Activated naive CD8-positive, alpha-beta T cell treated with anti-CD3 and anti-CD28 coated beads, Interleukin-2, amount 10 ng/mL, durations not matched to agents 7 days and 5 days (primary cell): ENCODE measurements at places on chromosomes 6 and 20. TPM values are rescaled to one million over a fixed set of nuclear protein-coding genes. Genes with fewer than 3 reads are reported as not detected.

- H3K36me3 ChIP-seq, result no peaks in the 10 kb centered on the region
- peaks cover 2% of the 10 kb centered on the region for H3K4me1 ChIP-seq
- H3K27me3 ChIP-seq, result peaks cover 10% of the 10 kb centered on the region
- H3K4me3 ChIP-seq, result no peak overlapping the region
- no peak overlapping the region for H3K27ac ChIP-seq
Observed at GRCh38 chr20:48002517-48002970, 217.3 kb upstream of the SULF2 start.

DNA sequence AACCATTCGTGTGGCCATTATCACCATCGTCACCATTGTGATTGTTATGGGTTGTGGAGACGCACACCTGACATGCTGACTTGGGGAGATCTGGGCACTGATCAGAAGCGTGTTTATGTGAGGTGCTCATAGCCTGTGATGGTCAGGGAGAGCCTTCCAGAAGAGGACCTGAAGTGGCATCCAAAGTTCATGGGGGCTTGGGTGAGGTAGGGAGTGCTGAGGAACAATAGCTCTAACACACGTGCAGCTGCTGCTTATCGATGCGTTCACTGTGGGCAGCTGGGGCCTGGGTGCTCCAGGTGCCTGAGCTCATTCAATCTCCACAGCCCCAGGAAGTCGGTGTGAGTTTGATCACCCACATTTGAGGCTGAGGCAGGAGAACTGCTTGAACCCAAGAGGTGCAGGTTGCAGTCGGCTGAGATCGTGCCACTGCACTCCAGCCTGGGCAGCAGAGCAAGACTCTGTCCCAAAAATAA, 227.3 kb downstream of the PREX1 start:
- no peak overlapping the region for H3K4me3 ChIP-seq
- no peaks in the 10 kb centered on the region for H3K27me3 ChIP-seq

GRCh38 chr6:91824331-91824730, 1237.5 kb upstream of the MAP3K7 start:
- no peaks in the 10 kb centered on the region for H3K4me1 ChIP-seq
- no peaks in the 10 kb centered on the region for H3K27me3 ChIP-seq
- H3K27ac ChIP-seq, result no peak overlapping the region
- DNase-seq, result no peak
- no peaks in the 10 kb centered on the region for H3K36me3 ChIP-seq
- no peak overlapping the region for H3K4me3 ChIP-seq

GRCh38 chr6:16430391-16431089, 192.2 kb downstream of the GMPR start:
- DNase-seq, result no peak
- H3K27me3 ChIP-seq, result no peaks in the 10 kb centered on the region

- no peak overlapping the region for H3K27ac ChIP-seq
- no peaks in the 10 kb centered on the region for H3K36me3 ChIP-seq
- H3K27me3 ChIP-seq, result peaks cover 6% of the 10 kb centered on the region
- H3K4me1 ChIP-seq, result no peaks in the 10 kb centered on the region
- DNase-seq, result no peak
Observed at GRCh38 chr20:63377951-63378381, 16.8 kb upstream of the CHRNA4 start.

GRCh38 chr6:160420969-160421556, 72.9 kb downstream of the SLC22A3 start:
- peaks cover under 1% of the 10 kb centered on the region for H3K4me1 ChIP-seq
- peaks cover 29% of the 10 kb centered on the region for H3K27me3 ChIP-seq
- no peaks in the 10 kb centered on the region for H3K36me3 ChIP-seq
- no peak overlapping the region for H3K4me3 ChIP-seq

The MCCD1 gene
- total RNA-seq, result not detected

GRCh38 chr20:47330071-47330470, 26.4 kb downstream of the ZMYND8 start:
- H3K27ac ChIP-seq, result no peak overlapping the region
- H3K27me3 ChIP-seq, result no peaks in the 10 kb centered on the region
- peaks cover 38% of the 10 kb centered on the region for H3K36me3 ChIP-seq
- peaks cover 32% of the 10 kb centered on the region for H3K4me1 ChIP-seq

DNA sequence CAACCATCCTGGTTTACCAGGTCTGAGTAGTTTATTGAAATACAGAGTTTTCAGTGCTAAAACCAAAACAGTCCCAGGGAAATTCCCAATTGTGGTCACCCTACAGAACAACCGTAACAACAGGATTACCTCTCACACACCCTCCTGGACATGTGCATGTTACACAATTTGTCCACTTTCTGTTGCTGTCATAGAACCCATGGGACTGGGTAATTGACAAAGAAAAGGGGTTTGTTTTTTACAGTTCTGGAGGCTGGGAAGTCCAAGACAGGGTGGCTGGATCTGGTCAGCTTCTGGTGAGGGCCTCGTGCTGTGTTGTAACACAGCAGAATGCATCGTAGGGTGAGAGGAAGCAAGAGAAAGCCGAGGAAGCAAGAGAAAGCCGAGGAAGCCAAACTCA, 9.1 kb upstream of the ADA start:
- no peak overlapping the region for H3K4me3 ChIP-seq
- DNase-seq, result no peak
- no peak overlapping the region for H3K27ac ChIP-seq
- no peaks in the 10 kb centered on the region for H3K27me3 ChIP-seq
- H3K36me3 ChIP-seq, result peaks cover 55% of the 10 kb centered on the region

- H3K4me1 ChIP-seq, result peaks cover 45% of the 10 kb centered on the region
- H3K27me3 ChIP-seq, result no peaks in the 10 kb centered on the region
- DNase-seq, result no peak
- peak overlapping the region; percentile 65 for H3K4me3 ChIP-seq
- peak overlapping the region; percentile 88 for H3K27ac ChIP-seq
Observed at GRCh38 chr6:16421462-16421960, 183.1 kb downstream of the GMPR start.

The DHX16 gene
- 42.9 TPM for total RNA-seq

DNA sequence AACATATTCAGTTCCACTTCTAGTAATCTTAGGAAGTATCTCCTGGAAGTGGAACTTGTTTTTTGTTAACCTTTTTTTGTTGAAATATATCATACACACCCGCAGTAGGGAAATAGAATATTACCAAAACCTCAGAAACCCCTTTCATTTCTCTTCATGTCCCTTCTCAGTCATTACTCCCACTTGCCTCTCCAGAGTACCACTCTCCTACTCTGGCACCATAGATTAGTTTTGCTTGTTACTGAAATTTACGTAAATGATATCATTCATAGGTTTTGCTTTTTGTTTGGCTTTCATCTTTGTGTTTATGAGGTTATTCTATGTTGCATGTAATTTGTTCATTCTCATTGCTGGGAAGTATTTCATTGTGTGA, 52.8 kb downstream of the ZFAND3 start:
- H3K27ac ChIP-seq, result no peak overlapping the region

DNA sequence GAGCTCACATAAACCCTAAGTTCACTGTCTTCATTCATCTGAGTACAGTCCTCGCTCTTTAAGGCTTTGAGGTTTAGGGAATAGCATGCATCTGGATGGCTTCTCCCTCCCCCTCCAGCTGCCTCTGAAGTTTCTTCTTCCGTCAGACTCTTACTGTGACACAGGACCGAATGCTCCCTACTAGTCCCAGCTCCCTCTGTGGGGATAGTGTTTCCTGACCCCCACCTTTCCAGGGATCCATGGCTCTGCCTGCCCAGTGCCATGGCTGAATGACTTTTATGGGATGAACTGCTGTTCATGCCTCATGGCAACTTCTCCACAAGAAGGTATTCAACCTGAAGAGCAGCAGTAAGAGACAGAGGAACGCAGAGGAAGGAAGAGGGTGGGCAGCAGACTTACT, 79.8 kb upstream of the EMILIN3 start:
- no peak overlapping the region for H3K27ac ChIP-seq
- no peaks in the 10 kb centered on the region for H3K27me3 ChIP-seq
- DNase-seq, result no peak
- peaks cover 11% of the 10 kb centered on the region for H3K4me1 ChIP-seq

GRCh38 chr6:169722362-169723199, 1.7 kb downstream of the PHF10 start:
- DNase-seq, result peak; percentile 52
- H3K4me3 ChIP-seq, result peak overlapping the region; percentile 94
- peaks cover 4% of the 10 kb centered on the region for H3K27me3 ChIP-seq
- peaks cover 17% of the 10 kb centered on the region for H3K36me3 ChIP-seq

The NRSN1 gene
- not detected for total RNA-seq

The SRPK1 gene
- total RNA-seq, result 73.6 TPM

The LPA gene
- not detected for total RNA-seq

GRCh38 chr20:54188132-54188849, 14.5 kb upstream of the CYP24A1 start:
- no peaks in the 10 kb centered on the region for H3K36me3 ChIP-seq
- H3K4me1 ChIP-seq, result no peaks in the 10 kb centered on the region
- H3K27ac ChIP-seq, result no peak overlapping the region
- no peak overlapping the region for H3K4me3 ChIP-seq
- DNase-seq, result no peak
- peaks cover 5% of the 10 kb centered on the region for H3K27me3 ChIP-seq

The LY6G5C gene
- 3.5 TPM for total RNA-seq

GRCh38 chr6:165845493-165845892, 182.5 kb upstream of the PDE10A start:
- H3K36me3 ChIP-seq, result no peaks in the 10 kb centered on the region
- no peak overlapping the region for H3K27ac ChIP-seq
- no peaks in the 10 kb centered on the region for H3K4me1 ChIP-seq
- no peak for DNase-seq

DNA sequence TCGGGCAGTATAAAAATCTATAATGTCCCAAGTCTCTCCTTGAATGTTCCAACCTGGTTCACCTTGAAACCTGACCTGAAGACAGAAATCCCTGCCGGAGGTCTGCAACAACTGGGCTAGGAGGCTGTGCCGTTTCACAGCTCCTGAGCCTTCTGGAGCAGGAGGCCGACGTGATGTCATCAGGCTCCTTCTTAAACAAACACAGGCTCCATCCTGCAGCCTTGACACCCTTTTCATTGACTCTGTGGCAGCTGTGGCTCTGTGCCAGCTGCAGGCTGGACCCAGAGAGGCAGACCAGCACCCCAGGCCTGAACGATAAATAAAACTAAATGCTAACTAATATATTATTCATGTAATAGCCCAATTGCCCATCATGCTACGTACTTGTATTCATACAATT, 483.9 kb downstream of the CD83 start:
- H3K27me3 ChIP-seq, result peaks cover 4% of the 10 kb centered on the region
- H3K36me3 ChIP-seq, result peaks cover 3% of the 10 kb centered on the region
- H3K4me3 ChIP-seq, result no peak overlapping the region
- H3K27ac ChIP-seq, result no peak overlapping the region
- peaks cover 2% of the 10 kb centered on the region for H3K4me1 ChIP-seq
